Stimulated activated CD8-positive, alpha-beta memory T cell treated with anti-CD3 and anti-CD28 coated beads, Interleukin-15, amount 100 ng/mL, for 4 hours (primary cell): ENCODE measurements at places on chromosomes 4 and X.

- DNase-seq, result no peak
Measured at GRCh38 chr4:15906020-15906443, 32.5 kb downstream of the FGFBP1 start.

DNA sequence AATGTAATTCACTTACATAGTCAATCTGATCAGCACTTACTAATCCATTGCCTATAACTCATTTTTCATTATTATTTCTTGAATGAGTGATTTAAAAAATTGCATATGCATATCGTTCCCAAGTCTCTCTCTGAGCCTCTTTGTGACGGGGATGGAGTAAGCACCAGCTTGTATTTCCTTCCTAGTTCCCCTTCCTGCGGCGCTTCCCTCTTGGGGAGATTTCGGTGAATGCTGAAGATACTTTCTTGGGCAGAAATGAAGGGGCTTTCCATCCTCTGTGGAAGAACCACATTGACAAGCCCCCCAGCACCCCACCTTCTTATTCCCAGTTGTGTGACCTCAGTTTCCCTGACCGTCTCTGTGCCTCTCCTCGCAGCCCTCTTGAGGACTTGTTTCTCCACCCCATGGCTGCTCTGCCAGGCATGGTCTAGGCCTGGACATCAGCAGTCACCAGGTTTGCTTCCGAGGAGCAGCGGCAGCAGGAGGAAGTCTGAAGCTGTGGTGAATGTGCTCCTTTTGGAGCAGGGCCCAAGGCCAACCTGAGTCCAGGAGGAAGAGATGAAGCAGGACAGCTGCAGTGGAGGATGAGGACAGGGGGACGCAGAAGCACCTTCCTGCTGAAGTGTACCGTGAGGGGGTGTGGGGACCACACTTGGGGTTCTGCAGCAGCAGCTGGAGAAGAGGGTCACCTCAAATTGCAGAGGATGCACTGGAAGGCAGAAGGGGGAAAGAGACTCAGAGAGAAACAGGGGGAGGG is 124.9 kb downstream of the IRF2 start:
- DNase-seq, result no peak

DNA sequence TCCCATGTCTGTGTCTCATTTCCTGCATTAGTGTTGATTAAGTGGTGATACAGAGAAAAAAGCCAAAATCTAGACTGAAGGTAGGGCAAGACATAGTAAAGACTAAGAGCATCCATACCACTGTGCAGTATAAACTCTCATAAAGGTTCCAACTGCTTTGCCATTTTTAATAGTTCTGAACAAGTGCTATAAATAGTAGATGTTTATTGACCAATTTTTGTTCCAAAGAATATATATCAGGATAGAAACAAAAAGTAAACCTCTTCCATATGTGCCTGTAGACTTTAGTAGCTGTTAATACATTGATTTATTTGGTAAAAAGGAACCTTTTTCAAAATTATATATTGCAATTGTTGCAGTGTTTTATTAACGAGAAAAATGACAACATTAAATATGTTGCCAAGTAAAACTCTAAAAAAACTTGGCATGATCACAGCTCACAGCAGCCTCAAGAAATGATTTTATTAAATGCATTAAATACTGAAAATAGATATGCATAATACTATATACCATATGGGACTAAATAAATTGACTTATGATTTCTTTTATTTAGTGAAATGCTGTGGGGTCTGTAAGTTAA is 22.3 kb upstream of the AASDH start:
- no peak for DNase-seq

- DNase-seq, result no peak
Measured at GRCh38 chrX:133337250-133337649, 78.0 kb downstream of the GPC4 start.

GRCh38 chrX:154779261-154779660 is 16.6 kb downstream of the DKC1 start:
- DNase-seq, result no peak

- no peak for DNase-seq
Measured at GRCh38 chr4:24475756-24476155, 108.6 kb downstream of the DHX15 start.

DNA sequence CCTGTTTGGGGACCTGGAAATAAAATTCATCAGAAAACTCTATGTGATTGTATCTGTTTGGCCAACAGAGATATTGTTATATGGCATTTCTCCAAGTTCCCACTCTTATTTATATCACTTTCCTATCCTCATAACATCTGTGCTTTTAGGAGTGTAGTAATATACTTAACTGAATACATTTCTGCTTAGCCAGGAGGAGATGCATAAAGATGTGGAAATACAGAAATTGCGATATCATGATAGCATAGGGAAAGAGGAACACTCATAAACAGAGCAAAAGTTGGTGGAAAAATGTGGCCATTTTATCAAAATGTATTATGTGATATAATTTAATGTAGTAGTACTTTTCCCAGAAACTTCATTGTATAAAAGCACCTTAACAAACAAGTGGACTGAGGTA is 46.1 kb upstream of the TSPAN7 start:
- no peak for DNase-seq

DNA sequence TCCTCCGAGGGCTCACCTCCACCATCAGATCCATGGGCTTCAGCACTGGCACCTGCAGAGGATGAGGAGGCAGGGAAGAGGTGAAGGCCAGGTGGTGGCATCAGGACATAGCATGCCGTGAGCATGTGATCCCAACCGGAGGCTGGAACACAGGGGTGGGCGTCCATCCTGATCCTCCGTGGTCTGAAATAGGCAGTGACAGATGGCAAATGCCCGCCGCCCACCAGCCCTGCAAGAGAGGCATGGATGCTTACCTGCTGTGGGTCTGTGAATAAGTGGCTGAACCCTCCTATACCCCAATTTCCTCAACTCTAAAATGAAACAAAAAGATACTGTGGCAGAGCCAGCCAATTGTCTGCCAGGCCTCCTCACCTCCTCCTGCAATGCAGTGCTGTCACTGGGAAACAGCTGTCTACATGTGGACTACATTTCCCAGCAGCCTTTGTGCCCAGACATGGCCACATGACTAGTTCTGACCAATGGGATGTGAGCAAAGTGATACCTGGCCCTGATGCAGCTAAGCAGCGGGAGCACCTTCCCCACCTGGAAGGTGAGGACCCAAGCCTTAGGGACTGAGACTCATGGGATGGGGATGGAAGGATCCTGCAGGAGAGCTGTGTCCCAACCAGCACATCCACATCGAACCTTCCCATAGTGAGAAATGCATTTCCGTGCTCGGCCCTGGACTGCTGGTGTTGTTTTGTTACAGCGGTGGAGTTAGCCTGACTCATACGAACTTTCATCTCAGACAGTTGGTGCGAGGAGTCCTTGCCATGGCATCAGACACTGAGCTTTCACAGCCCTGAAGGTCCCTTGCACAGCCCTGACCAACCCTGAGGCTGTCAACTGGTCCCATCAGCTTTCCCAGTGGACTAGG is 99.5 kb downstream of the PPP2R2C start:
- DNase-seq, result no peak

DNA sequence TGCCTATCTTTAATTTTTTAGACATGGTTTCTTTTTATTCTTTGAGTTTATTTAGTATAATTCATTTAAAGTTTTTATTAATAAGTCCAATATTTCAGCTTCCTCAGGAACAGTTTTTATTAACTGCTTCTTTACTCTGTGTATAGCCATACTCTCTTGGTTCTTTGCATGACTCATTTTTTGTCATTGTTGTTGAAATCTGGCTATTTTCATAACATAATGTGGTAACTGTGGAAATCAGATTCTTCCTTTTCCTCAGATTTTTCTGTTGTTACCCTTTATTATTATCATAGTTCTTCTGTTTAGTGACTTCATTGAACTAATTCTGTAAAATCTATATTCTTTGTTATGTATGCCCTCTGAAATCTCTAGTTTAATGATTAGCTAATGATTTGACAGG is 124.9 kb upstream of the CYSLTR1 start:
- DNase-seq, result no peak

- DNase-seq, result no peak
Measured at GRCh38 chr4:176498617-176499256, 179.0 kb downstream of the SPCS3 start.

GRCh38 chrX:118459494-118459893 is 36.1 kb upstream of the DOCK11 start:
- DNase-seq, result no peak

DNA sequence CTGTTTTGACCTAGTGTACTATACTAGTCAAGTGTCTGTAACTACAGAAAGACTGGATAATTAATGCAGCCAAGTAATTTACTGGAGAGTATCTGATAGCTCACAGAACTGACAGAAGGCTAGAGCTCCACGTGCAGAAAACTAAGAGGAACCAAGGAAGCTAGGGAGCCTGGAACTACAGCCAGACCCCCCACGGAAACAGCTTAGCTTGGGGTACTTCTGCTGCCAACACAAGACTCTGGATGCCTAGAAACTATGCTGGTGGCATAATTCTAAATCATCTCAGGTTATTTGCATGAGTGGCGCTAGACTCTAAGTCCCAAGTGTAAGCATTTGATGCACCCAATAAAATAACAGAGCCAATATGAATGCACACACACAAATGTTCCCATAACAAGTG is 26.5 kb downstream of the HUWE1 start:
- no peak for DNase-seq
